Midbrain (tissue), 1 donor: ENCODE measurements at places on chromosomes 12 and 14.

DNA sequence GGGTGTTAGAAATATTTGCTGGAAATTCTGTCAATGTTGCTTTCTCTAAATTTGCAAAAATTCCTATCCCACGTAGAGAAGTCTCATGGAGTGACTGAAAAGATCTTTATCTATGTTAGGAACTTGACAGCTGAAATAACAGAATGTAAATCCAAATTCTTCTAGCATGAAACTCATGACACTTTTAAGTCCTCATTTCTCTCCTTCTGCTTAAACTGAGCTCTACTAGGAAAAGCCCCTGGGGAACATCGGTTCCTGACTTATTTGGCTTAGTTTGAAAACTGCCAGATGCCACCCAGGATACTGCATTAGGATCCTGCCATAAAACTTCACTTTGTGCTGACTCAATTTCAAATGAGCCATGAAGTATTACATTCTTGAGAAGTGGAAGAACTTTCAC, 426.0 kb downstream of the GALC start:
- no peak for DNase-seq

DNA sequence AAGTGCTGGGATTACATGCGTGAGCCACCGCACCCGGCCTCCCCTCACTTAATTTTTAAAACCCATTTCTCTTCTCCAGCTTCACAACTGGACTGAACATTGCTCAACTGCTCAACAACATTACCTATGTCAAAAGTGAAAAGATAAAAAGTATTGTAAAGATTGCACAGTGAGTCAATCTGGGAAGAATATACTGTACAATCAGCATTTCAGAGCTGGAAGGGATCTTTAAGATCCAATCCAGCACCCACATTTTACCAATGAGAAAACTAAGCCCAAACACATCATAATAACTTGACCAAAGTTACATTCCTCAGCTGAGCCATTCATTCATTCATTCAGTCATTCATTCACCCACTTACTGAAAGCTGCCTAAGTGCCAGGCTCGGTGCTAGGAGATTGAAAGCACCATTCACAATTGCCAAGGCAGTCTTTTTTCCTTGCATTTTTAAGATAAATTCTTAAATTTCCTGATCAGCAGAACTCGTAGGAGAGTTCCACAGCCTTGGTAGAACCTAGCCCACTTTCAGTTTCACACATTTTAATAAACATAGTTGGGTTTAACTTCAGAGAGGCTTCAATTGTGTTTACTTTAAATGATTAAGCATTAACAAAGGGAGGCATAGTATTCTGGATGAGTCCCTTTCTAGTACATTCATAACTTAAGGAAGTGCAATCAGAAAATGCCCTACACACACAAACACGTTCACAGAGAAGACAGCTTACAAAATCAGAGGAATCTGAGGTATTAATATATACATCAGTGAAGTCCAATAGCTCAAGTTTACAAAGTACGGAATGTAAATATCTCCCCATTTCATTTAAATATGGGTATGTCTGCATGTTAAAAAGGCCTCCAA, 3.0 kb downstream of the GALNT4 start:
- DNase-seq: no peak

- no peak for DNase-seq
Measured at GRCh38 chr14:29236848-29237247, 470.3 kb downstream of the FOXG1 start.

DNA sequence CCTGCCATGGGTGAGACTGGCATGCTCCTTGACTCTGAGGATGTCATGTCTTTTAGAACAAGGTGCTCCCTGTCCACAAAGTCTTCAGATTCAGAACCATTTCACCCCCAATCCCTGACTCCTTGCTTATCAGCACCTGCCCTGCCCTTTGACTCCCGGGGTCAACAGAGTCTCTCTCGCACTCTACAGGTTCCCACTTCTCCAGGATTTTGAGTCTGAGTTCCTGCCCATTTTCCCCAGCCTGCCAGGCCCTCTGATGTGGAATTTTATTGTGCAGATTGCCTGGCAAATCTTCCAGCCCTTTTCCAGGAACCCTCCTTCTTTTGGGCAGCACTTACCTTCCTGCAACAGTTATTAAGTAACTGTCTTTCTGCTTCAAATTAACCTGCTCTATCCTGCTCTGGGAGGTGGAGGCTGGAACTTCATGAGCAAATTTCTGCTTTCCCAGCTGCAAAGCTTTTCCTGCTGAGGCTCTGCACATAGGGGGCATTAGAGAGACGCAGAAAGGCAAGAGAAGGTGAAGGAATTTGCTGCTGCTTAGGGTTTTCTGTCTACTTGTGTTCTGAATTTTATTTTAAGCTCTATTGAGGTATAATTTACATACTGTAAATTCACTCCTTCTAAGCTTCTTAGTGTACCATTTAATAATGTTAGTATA, 259.1 kb downstream of the PCNX1 start:
- DNase-seq: peak; percentile 36

- no peak for DNase-seq
Measured at GRCh38 chr14:54654605-54655004, 87.7 kb downstream of the SAMD4A start.

DNA sequence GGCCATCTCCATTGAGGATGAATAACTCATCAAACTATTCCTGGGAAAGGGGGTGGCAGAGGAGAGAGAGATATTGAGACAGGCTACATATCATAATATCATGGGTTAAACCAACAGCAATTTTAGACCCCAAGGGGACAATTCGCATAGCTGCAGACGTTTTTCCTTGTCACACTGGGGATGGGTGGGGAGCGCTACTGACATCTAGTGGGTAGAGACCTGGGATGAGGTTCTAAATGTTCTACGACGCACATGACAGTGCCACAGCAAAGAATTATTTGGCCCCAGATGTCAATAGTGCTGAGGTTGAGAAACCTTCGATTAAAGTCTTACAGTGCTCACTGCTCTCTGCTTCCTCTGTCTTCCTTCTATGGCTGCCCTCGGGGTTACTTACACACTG, 425.6 kb downstream of the NRXN3 start:
- DNase-seq: peak; percentile 17

DNA sequence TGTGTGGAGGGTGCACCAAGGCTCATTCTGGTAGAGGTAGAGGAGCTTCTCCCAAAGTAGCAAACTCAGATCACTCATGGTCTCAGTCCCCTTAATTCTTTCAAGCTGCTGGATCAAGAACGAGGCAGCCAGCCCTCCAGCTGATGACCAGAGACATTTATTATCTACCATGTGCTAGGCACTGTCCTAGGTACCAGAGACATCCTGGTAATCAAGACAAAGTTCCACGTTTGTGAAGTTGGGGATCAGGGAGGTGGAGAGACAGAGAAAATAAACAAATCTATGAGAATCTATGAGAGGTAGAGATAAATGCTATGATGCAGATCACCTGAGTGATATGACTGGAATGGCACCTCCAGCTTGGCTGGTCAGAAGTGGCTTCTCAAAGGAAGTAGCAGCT, 130.2 kb downstream of the CRADD start:
- no peak for DNase-seq

- DNase-seq: no peak
Measured at GRCh38 chr14:79680087-79680486, 531.2 kb downstream of the DIO2 start.

- no peak for DNase-seq
Measured at GRCh38 chr12:50922820-50923219, 29.5 kb upstream of the HIGD1C start.

- DNase-seq: no peak
Measured at GRCh38 chr12:116600959-116601918, 42.1 kb downstream of the MAP1LC3B2 start.

DNA sequence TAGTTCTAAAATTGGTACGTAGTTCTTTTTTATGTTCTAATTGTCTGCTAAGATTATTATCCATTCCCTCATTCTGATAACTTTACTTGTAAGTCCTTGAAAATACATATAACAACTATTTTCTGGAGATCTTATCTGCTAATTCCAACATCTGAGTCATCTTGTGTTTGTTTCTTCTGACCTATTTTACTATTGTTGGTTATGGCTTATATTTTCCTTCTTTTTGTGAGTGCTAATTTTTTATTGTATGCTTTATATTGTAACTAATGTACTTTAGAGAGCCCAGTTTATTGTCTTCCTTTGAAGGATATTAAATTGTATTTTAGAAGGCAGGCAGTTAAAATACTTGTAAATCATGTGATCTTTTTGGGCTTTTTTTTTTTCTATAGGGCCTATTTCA, 149.3 kb upstream of the LRFN5 start:
- no peak for DNase-seq

DNA sequence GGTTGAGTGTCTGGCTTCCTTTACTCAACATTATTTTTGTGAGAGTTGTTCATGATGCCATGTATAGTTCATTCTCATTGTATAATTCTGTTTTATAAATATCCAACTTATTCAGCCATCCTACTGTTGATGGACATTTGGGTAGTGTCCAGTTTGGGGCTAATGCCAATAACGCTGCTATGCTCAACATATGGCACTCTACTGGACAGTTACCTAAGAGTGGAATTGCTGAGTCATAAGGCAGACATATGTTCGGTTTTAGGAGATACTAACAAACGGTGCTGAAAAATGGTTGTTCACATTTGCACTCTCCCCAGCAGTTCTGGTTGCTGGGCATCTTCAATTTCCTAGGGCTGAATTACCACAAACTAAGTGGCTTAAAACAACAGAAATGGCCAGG, 28.7 kb upstream of the P2RX4 start:
- no peak for DNase-seq

GRCh38 chr12:10739157-10740118, 16.3 kb upstream of the YBX3 start:
- DNase-seq: no peak
